ENCODE measurements at places on chromosomes 16 and 17.
A peak's percentile ranks its signal among the peaks of the same experiment; 100 is the strongest.

DNA sequence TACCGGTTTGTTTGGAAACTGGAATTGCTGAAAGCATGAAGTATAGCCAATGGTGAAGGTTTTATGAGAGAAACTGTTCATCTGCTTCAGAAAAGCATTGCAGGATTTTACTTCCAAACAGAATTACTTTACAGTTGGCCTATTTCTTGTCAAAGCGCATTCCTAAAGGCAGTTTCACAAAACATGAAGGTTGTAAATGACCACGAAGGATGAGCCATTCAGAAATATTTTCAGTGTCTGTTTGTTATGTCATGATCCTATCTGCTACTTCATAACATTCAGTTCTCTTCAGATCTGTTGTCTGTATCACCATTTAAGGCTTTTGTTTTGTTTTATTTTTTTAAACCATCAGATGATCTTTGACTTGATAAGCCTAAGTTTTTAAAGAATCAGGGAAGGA lies 45.7 kb downstream of the AATF start:
- no peak for DNase-seq

DNA sequence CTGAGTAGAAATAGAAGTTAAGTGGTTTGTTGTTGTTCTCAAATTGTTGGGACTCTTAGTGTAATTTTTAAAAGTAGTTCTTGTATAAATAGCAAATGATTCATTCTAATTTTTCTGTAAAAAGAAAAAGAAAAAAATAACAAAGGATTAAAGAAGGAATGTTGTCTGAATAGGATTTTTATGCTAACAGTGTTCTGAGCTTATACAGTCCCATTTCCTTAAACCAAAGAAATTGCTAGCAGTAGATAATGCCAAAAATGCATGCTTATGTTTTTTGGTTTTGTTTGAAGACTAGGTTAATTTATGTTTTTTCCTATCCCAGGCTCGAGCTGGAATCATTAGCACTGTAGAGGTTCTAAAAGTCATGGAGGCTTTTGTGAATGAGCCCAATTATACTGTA lies 44.7 kb upstream of the KPNB1 start:
- no peak for DNase-seq

GRCh38 chr17:59848778-59849177 lies 44.0 kb downstream of the TUBD1 start:
- peak; percentile 50 for DNase-seq

DNA sequence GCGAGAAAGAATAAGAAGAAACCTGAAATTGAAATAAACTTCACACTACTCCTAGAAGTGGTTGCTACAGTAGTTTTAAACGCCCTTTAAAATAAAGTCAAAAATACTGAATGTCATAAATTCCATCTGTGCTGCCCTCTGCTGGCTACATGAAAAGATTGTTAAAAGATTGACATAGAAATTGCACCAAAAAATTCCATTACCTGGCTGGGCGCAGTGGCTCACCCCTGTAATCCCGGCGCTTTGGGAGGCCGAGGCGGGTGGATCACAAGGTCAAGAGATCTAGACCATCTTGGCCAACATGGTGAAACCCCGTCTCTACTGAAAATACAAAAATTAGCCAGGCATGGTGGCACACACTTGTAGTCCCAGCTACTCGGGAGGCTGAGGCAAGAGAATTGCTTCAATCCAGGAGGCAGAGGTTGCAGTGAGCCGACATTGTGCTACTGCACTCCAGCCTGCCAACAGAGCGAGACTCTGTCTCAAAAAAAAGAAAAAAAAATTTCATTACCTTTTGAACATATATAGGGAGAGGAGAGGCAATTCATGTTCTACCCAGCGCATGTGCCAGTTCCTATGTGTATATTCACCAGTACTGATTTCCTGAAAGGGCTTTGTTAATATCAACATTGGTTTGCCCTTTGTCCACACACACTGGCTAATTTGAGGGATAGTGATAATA lies 36.5 kb downstream of the CYTH1 start:
- DNase-seq = peak; percentile 54

DNA sequence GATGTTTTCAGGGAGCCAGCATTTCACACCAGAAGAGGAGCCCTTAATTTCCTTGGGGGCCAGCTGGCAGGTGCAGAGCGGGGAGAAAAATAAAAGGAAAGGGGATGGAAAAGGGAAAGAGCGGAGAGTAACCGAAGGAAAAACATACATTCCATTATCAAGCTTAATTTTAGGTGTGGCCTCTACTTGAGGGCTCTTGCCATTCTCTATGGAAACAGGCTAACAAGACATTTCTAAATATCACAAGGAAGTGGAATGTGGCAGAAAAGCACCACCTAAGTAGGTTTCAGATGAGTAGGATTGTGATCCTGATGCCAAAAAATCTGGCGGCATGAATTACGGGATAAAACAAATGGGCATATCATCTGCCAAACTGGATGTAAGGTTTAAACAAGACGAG lies 970 bp upstream of the DYNC1LI2 start:
- no peak for DNase-seq

GRCh38 chr16:83102336-83102735 lies 475.6 kb downstream of the CDH13 start:
- DNase-seq = no peak

DNA sequence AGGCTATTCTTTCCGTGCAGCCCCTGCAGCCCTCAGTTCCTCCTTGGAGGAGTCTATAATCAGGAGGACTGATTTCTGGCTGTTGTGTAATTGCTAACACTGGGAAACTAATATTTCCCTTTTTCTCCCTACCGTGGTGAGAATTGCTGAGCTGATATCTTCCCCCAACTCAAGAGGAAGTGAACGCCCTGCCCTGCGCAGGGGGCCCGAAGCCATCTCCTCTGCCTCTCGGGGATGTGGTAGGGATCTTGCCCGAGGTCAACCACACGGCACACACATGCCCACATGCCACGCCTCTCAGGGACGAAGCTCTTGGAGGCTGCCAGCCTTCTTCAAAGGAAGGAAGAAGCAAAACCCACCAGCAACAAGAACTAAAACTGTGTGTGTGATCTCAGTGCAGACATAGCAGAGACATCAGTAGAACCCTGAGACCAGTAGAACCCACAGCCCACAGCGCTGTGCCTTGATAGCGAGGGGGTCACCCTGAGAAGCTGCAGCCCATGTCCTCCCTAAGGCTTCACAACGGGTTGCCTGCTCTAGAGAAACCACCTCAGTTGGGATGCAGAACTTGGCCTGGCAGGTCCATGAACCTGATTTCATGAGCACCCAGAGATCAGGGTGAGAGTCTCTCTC lies 8.9 kb upstream of the ULK2 start:
- peak; percentile 60 for DNase-seq

GRCh38 chr16:67846063-67846319 lies 742 bp upstream of the NUTF2 start:
- DNase-seq = no peak

GRCh38 chr17:56908001-56908542 lies 5.8 kb downstream of the TRIM25 start:
- peak; percentile 24 for DNase-seq

GRCh38 chr16:68265078-68265920 lies 973 bp downstream of the SLC7A6 start:
- peak; percentile 58 for DNase-seq

- DNase-seq = no peak
These were observed 69.2 kb downstream of the CDK12 start for GRCh38 chr17:39530513-39530912.

- no peak for DNase-seq
These were observed 27.2 kb downstream of the MAP3K14 start for GRCh38 chr17:45289301-45290268.

DNA sequence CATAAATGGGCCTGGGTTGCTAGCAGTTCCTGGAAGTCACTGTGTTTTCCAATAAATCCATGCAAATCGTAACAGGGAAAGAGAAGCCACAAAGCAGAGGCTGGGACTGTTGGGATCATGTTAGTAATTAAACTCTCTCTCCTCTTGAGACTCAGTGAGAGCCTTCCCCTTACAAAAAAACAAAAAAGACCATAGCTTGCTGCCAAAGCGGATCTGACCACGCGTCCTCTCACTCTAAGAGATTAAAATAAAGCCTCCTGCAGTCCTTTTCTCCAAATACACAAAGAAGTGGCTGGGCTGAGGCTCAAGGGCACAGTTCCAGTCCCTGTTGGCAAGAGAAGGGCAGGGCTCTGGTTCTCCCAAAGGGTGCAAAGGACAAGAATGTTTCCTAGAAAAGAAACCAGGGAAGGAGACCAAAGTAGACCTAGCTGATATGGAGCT lies 38.5 kb downstream of the PIGL start:
- peak; percentile 48 for DNase-seq

GRCh38 chr16:30184891-30185682 lies 1.7 kb downstream of the CORO1A start:
- peak; percentile 7 for DNase-seq

DNA sequence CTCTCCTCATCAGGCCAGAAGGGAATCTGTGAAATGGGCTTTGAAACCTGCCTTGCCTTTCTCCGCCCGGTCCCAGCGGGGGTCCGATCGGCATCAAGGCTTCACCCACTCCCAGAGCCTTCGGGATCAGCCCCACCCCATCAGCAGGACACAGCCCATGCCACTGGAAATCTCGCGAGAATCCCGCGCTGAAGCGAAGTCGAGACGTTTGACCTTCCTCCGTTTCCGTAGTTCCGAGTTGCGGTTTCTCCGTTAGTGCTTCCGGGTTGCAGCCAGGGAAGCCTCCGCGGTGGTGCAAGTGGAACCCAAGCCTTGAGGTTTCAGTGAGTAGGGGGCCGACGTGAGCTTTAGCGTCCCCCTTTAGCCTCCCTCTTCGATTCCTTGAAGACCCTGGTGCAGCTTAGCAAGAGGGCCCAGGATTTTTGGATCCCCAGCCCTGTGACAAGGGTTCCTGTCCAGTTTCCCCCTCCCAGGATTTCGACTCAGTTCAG lies at the start of gene COASY:
Gene COASY, plus strand, starts transcription at position 252 of the 491 bp plus-strand sequence. CDS start 475 bp downstream, outside the sequence.
- peak; percentile 94 for DNase-seq

GRCh38 chr16:52066962-52067361 lies 480.0 kb downstream of the TOX3 start:
- no peak for DNase-seq

DNA sequence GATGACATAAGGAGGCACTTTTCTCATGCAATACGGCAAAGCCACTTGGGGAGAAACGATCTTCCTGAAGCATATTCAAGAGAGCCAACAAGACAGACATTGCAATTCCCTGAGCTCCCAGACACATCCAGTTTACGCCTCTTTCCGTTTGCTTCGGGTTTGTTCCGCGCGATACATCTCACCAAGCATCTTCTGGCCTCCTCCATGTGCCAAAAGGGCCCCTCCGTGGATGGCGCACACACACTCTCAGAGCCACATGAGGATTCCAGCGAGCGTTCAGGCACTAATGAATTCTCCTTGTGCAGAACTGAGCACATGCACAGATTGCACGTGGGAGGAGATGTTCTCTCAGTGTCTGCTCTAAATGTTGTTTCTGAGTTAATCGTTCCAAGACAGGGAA lies 146.7 kb upstream of the SHISA6 start:
- no peak for DNase-seq

GRCh38 chr17:81234940-81235821 lies 3.7 kb downstream of the TEPSIN start:
- peak; percentile 8 for DNase-seq

Data from heart right ventricle (tissue), 16 donors.